ENCODE measurements at places on chromosomes 2 and 18.
A peak's percentile ranks its signal among the peaks of the same experiment; 100 is the strongest.

- no peak for DNase-seq
Measured at GRCh38 chr18:63161032-63161760, 158.4 kb downstream of the BCL2 start.

GRCh38 chr2:44137048-44137447 is 31.6 kb upstream of the PPM1B start:
- no peak for DNase-seq

GRCh38 chr18:11316546-11316945 is 167.2 kb upstream of the PIEZO2 start:
- DNase-seq = no peak

- no peak for DNase-seq
Measured at GRCh38 chr2:164510895-164511294, 110.4 kb downstream of the GRB14 start.

DNA sequence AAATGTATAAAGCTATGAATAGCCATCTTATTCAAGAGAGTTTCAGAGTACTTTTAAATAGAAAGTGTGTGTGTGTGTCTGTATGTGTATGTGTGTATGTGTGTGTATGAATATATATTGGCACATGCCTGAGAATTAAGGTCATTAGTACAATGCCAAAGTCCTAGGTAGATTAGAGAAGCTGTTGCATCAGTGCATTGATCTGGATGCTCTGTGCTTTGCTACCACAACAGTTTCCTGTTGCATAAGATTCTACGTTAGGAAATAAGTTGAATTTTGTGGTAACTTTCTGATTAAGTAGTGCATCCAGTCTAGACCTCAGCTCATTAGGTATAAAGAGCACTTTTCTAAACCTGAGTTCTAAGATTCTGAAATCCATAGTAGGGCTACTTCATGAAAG is 1102.8 kb upstream of the KLHL29 start:
- DNase-seq = no peak

DNA sequence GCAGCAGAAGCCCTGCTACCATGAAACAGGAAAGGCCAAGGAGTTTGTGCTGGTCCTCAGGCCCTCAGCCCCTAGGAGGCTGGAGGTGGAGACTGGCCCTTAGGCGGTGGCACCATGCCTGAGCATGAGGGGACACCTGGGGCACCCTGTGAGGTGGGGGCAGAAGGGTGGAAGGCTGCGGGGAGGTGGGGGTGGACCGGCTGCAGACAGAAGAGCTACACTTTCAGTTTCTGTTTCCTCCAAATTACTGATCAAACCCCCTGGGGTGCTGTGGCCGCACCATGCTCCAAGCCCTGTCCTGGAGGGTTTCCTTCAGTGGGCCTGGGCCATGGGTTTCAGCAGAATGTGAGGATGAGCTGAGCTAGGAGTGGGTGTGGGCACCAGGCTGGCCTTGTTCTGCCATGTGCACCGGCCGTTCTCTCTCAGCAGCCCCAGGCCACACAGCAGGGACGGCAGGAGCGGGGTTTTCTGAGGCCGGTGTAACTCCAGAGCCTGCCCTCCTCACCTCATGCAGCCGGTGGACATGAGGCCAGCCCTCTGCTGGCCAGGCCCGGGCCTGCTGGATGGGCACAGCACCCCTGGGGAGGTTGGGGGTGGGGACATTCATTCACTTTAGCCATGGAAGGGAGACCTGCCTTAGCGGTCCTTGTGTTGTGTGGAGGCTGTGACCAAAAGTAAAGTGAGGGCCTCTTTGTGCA is 51.5 kb downstream of the PLEKHB2 start:
- no peak for DNase-seq

- no peak for DNase-seq
Measured at GRCh38 chr2:220043155-220043989, 415.9 kb downstream of the SLC4A3 start.

DNA sequence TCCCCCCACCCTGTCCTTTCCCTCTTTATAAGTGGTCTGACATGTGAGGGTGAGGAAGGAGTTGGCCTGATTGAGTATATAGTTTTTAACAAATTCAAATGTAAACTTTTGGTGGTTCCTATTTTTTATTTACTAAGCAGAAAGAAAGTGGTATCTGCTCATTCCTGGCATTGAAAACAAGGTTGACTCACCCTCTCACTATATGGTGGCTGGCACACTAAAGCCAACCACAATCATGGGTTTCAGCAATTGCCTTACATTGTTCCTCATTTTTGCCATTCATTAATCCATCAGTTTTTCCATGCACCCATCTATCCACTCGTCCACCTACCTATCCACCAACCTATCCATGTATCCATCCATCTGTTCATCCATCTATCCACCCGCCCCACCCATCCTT is 75.4 kb upstream of the IGFBP5 start:
- DNase-seq = no peak

DNA sequence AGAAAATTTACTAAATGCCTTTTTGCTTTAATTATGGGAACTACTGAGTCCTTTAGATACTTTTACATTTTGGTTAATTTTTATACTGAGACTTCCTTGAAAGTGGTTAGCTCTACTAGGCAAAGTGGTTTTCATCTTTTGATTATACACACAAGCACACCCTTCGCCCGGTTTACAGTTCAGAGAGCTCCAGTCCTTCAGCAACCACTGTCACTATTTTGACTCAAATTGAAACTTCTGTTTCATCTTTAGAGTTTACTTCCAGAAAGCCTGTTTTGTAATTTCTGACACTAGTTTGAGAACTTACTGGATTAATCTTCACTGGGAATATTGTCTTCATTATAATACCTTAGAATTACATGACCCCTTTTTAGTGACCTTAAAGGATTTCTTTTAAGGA is 140.3 kb upstream of the FOSL2 start:
- DNase-seq = peak; percentile 29

DNA sequence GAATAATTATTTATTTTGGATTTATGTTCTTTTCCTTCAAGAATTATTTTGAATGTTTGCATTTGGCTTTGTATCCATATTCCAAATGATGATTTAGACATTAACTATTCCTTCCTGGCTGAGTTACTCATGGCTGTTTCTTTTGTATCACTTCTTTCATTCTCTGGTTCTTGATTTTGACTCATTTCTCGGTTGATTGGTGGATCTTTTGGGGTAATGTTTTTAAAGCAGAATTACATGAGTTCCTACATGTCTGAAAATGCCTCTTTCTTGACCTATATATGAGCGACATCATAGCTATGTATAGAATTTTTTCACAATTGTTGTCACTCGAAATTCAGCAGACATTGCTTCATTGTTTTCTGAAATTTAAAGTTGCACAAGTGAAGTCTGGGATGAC is 39.5 kb downstream of the CYP26B1 start:
- DNase-seq = no peak

DNA sequence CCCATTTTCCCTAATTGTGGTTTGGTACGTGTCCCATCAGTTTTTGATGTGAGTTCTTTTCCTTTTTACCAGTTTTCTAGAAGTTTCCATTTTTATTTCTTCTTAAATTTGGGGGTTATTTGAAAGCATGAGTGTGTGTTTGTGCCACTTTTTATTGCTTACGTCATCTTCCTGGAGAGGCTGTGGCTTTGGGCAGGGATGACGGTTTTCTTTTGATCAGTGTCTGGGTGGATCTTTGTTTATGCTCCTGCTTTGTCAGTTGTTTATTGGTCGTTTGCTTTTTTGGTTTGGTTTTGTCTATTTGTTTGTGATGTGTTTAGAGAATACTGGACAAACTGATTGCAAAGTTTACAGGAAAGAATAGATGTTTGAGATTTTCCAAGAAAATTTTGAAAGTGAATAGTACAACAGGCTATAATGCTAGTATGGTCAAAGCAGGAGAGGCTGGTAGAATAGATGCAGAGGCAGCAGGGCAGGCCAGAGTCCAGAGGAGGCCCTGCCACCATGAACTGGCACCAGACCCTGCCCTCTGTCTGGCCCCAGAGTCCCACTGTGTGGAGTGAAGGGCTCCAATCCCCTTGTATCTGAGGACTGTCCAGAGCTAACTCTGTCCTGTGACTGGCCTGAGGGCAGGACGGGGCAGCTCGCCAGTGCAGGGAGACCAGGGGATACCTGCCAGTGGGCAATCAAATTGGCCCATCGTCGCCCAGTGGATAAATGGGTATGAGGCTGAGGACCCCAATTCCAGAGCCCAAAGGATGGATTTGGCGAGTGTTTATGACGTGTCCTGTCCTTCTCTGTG is 23.4 kb upstream of the SNED1 start:
- no peak for DNase-seq

- no peak for DNase-seq
Measured at GRCh38 chr2:28399289-28399688, 6.6 kb downstream of the FOSL2 start.
